ENCODE measurements at places on chromosomes 7 and 10.

DNA sequence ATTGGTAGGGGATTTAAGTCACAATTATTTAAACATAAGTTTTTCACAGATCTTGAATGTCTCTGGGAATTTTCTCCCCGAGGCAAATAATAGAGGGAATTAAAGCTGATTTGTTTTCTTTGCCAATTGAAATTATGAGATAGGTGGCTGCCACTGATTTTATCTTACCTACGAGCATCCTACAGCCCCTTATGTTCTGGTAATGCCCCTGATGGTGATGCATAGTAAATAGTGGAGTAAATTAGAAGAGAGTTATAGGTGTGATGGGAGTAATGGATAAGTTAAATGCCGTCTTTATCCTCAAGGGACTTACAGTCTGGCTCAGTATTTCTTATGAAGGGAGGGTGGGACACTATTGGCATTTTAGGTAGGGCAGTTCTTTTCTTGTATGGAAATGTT is 58.1 kb downstream of the HDAC9 start:
- DNase-seq, result no peak

DNA sequence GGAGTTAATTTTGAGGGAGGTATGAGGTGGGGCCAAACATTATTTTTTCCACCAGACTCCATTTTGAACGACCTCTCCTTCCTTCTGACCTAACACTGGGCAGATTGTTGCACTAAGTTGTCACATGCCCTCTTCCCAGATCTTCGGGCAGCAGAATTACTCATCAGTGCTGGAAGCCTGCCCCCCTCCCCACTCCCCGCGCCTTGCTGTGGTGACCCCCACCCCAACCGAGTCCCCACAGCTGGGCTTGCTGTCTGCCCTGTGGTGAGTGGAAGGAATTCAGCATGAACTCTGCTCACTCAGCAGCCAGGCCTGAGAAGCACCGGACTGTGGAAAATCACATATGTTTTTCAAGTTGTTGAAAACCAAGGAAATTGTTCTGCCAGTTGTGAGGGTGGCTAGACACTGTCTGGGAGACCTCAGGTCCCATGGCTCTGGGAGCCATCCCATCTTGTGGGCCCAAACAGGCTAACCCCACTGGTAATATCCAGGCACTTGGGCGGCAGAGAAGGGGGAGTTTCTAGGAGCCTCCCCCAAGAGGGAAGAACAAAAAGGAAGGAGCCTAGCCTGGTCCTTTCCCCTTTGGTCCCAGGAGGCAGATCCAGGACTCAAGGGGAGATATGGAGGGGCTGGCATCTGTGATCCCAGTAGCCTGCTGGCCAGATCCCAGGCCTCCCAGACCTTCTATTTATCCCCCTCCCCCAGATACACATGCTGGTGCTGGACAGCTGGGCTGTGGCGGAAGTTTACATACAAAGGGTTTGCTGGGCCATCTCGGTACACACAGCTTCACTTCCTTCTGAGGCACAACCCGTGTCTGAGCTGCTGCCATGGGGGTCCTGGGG is 3.5 kb upstream of the AEBP1 start:
- peak; percentile 76 for DNase-seq

DNA sequence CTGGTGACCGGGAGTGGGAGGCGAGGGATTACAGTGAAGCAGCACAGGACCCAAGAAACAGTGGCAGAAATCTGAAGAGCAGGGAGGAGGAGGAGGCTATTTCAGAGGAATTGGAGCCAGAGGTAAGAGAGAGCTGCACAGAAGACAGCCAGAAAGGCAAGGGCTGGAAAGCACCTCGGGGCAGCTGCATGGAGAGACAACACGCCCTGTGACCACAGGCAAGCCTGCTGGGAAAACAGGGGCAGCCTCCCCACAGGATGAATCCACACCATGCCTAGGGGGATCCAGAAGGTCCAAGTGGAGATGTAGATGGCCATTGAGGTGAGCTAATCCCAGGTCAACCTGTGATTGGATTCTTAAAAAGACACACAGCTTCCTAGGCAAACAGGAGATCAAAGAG is 118.8 kb downstream of the CLEC2L start:
- DNase-seq, result no peak

DNA sequence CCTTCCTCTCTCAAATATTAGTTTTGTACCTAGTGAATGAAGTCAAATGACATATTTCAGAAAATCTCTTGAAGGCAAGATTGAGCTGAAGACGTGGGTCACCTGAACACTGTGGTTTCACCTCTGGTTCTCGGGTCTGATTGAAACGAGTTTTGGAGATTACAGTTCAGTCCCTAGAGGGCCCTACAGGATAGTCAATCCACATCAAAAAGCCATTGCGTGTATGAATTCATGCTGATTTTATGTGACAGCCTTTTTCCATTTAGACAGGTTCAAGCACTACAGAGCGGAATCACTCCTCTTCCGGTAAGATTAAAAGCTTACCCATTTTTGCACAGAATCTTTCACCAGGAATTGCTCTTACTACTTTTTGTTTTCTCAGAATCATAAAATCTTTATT is 62.2 kb downstream of the VIM start:
- peak; percentile 8 for DNase-seq

- DNase-seq, result no peak
These were observed 32.7 kb upstream of the TRIM8 start for GRCh38 chr10:102611514-102612087.

DNA sequence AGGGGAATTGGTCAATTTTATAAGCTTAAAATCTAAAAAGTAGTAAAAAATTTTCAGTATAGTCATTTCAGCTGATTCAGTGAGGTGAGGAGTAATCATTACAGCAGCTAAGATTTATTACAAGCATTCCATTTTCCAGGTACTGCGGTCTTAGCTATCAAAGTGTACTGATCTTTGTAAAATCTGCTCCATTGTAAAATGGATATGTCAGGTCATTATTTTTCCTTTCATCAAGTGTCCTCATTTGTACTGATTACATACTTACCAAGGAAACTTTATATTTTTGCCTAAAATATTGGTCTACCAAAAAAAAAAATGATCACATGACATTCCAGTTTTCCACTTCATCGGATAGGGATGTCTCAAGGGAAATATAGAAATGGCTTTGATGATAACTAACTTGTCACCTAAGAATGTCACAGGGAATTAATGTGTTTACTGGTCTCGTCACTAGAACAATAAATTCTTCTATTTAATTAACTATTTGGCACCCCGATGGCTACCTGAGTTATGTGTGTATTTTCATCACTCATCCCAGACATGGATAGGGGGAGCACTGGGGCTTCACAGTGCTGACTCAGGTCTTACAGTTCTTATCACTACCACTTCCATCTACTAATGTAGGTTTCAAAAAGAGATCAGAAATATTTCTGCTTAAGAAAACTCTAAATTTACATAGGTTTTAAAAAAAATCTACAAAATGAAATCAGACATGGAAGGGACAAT is 948.4 kb downstream of the PCDH15 start:
- no peak for DNase-seq

- DNase-seq, result no peak
These were observed 838 bp upstream of the DLX6 start for GRCh38 chr7:97004247-97005182.

GRCh38 chr7:120695848-120696247 is 162.1 kb downstream of the TSPAN12 start:
- DNase-seq, result no peak

All from adipocyte (in vitro differentiated cells).